ENCODE measurements at places on chromosomes 7 and 10.

- no peak for DNase-seq
Measured at GRCh38 chr10:124176349-124177179, 83.2 kb upstream of the CHST15 start.

GRCh38 chr7:149733924-149734790 lies 39.2 kb downstream of the ZNF467 start:
- DNase-seq = no peak

DNA sequence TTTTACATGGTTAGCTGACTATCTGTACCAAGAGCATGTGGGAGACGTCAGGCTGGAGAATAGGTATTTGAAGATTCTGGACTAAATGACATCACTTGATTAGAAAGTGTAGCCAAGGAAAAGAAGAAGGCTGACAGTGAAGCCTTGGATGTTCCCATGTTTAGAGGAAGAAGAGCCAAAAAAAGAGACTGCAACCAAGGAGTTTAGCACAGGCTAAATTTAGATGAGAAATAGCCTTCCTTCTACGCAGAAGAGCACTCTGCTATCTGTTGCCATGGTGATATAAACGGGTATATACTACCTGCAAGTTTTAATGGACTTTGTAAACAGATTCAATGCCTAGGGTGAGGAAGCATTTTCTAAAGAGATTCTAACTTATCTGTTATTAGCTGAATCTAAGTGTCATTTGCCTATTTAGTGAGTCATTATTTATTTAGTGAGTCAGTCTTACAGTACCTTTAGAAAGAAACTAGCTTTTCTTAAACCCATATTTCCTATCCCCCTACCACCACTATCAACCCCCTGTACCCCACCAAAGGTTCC lies 69.8 kb downstream of the CDK6 start:
- no peak for DNase-seq

GRCh38 chr10:10552948-10553347 lies 464.7 kb upstream of the CELF2 start:
- DNase-seq = no peak

DNA sequence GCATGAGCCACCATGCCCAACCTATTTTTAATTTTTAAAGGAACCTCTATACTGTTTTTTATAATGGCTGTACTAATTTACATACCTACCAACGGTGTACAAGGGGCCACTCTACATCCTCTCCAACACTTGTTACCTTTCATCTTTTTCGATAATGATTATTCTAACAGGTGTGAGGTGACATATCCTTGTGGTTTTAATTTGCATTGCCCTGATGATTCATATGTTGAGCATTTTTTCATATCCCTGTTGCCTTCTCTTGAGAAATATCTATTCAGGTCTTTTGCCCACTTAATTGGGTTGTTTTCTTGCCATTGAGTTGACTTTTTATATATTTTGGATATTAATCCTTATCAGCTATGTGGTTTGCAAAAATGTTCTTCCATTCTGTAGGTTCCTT lies 167.0 kb downstream of the CTTNBP2 start:
- DNase-seq = no peak

DNA sequence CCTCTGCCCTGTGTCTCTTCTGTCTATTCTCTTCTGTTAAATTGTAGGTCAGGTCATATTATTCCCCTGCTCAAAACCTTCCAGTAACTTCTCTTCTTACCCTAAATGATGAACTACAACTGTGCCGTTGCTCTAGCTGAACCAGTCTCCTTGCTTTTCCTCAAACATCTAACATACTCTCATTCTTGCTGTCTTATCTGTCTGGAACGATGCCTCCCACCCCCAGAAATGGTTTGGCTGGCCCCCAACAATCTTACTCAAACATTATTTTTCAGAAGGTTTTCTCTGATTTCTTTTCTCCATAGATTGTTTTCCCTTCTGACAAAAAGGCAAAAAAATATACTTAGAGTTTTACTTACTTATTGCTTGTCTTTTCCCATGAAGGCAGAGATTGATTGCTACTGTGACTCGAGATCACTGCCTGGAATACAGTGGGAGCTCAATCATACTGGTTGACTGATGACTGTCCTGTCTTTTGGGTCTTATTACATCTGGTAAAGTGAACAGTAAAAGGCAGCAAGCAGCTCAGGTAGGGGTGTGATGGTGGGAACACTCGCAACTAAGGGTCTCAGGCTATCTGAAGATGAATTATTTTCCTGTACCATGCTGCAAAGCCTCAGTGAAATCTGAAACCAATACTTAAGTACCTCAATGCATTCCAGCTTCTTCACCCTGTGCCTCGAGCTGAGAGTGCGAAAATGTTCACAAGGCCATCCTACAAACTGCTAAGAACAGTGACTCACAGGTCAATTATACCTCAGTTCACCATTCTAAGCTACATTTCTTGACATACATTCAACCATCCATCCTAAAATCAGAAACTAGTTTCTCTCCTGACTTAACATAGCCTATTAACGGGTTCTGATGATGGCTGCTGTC lies 67.6 kb downstream of the DNMBP start:
- no peak for DNase-seq

DNA sequence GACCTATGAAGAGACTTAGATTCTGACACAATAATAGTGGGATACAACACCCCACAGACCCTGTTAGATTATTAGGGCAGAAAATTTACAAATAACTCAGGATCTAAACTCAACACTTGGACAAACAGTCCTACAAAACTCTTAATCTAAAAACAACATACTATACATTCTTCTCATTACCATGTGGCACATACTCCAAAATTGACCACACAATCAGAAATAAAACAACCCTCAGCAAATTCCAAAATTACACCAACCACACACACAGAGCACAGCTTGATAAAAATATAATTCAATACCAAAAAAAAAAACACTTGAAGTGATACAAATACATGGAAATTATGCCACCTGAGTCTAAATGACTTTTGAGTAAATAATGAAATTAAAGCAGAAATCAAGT lies 7.8 kb downstream of the ZNF680 start:
- no peak for DNase-seq

GRCh38 chr7:151894111-151895007 lies 17.4 kb upstream of the PRKAG2 start:
- DNase-seq = no peak

DNA sequence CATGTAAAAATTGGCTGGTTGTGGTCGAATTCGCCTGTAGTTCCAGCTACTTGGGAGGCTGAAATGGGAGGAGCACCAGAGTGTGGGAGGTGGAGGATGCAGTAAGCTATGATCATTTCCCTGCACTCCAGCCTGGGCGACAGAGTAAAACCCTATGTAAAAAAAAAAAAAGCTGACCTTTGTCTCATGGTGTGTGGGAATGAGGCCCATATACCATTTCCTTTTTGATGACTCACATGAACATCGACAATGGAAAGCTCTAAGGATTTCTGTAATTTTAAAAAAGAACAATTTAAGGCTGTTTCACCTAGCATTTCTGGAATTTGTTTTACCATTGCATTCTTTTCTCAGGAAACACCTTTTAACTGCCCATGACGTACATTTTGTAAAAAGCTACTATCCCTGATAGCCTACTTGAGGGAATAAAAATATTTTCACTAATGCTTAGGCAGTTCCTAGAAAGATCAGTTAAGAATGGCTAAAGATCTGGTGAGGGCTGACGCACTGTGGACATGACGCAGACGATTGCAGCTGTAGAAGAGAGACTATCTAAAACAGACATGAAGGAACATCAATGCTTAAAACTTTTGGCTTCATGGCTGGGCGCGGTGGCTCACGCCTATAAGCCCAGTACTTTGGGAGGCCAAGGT lies 400.6 kb upstream of the IGFBP3 start:
- DNase-seq = no peak

GRCh38 chr7:47669178-47669891 lies 87.4 kb upstream of the TNS3 start:
- DNase-seq = no peak

GRCh38 chr7:30430777-30431176 lies 47.8 kb downstream of the NOD1 start:
- no peak for DNase-seq

DNA sequence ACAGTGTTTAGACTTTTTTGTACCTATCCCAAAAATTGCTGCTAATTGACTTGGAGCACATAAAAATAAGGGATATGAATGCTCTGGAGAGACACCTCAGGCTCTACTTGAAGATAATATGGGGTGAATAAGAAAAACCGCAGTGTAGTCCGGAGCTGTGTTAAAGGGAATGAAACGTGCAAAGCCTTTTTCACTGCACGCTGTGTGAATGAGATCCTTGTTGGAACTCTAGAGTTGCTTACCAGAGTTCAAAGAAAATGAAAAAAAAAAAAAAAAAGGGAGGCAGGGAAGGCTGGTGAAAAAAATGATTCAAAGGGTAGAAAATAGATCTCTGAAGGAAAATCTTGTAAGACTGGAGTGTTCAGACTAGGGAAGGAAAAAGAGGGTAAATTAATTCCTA lies 226.6 kb downstream of the LRMDA start:
- no peak for DNase-seq

GRCh38 chr10:79348640-79348988 lies 1.3 kb downstream of the PPIF start:
- no peak for DNase-seq

DNA sequence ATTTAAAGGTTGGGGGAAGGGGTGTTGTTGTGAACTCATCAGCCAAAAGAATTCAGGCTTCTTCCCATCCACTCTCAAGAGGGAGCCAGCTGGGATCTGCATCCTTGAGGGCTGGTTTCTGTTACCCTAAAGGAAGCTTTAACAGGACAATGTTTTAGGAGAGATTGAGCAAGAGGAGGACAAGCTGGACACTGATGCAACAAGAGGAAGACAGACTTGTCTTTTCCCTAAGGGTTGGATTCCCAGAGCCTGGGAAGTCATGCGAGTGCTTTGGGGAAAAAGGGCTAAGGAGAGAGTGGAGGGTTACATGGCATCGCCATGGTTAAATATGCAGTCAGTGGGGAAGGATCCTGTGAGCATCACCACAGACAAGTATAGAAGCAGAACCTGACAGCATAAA lies 47.6 kb upstream of the PDE1C start:
- no peak for DNase-seq

DNA sequence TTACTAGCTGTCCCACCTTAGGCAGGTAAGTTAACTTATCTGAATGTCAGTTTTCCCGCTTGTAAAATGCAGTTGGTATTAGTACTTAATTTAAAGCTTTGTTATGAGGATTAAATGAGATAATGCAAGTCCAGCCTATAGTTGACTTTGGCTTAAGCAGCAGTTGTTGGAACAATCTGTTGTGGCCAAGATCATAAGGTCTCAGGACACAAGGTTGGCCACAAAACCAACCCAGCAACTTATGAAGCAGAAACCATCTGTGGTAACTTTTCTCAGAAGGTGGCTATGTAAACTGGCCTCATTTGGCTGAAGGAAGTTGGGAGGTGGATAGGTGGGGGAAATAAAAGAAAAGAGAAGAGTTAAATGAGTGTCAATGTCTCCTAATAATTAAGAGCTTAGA lies 29.4 kb downstream of the ENTPD1 start:
- no peak for DNase-seq

DNA sequence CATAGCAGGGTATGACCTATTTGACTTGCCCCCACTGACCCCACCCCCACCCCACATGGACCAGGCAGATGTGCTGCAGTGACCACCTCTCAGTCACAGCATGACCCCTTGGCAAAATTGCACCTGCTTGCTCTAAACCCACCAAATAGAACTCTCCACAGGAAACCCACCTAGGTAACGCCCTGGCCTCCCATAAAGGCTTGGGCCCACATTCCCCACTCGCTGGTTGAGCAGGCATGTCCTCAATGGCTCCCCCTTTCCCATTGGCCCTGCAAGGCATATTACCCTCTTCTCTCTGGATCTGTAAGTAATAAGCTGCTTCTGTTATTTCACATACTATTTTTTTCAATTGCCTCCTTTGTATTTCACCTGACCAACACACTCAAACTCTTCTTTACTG lies 2.7 kb downstream of the IFIT1 start:
- DNase-seq = no peak

- DNase-seq = no peak
Measured at GRCh38 chr10:106615081-106615480, 549.4 kb downstream of the SORCS1 start.

GRCh38 chr7:101618916-101619315 lies 10.2 kb downstream of the MYL10 start:
- DNase-seq = no peak

DNA sequence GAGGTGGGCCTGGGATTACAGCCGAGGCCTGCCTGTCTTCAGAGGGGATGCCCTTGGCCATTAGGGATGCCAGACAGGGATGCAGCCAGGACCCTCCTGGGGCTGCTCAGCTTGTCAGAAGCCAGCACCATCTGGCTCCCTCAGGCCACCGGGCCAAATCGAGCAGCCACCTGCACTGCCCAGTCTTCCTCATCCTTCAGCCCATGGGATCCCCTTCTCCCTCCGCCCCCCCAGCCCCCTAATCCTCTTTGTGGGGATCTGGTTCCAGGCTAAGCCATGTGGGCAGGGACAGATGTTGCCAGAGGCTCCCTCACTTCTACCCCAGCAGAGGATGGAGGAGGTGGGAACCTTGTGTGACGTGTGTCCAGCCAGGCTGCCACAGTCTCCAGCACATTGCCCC lies 137.4 kb upstream of the PPIF start:
- DNase-seq = no peak

- no peak for DNase-seq
Measured at GRCh38 chr7:107161415-107161814, 7.4 kb upstream of the HBP1 start.

DNA sequence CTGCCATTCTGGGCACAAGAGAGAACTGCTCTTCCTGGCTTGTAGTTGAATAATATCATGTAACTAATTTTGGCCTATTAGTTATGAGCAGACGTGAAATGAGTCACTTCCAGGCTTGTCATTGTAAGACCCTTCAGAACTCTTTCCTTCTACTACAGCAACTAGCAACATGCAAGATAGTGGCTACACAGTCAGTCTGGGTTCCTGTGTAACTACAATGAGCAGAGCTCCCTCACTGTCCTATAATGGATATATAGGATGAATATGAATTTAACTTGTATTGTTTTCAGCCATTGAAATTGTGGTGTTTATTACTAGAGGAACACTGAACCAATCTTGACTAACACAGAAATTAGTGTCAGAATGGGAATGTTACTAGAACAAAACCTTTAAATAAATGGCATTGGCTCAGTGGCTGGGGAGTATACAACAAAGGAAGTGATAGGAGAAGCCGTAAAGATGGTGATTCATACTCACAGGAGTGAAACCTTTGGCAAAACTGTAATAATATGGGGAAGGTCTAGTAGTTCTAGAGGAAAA lies 2.9 kb upstream of the MTPN start:
- DNase-seq = no peak

DNA sequence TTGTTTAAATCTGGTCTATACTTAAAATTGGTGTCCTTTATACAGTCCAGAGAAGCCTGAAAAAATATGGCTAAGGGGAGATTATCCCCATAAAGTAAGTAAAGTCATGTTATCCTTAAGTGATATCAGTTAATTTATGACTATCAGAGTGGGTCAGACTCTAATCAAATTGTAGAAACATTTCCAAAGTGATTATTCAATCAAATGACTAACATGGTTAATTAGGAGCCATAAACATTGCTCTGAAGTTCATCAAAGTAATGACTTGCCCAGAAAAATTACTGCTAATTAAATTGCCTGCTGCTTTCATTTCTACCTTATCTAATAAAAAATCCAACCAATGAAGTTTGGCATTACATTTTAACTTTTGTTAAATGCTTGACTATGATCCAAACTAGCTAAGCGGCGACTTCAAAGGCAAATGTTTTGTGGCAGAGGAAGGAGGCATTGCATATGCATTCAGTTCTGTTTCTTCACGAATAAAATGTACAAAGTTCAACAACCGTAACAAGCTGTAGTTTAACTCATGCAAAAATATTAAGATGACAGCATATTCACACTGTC lies 76.7 kb downstream of the ETV1 start:
- DNase-seq = no peak

- no peak for DNase-seq
Measured at GRCh38 chr7:53428045-53428444, 392.6 kb downstream of the POM121L12 start.
